ENCODE measurements at places on chromosomes 4 and X.

GRCh38 chr4:13533670-13534343 lies 10.5 kb downstream of the NKX3-2 start:
- no peak for DNase-seq

DNA sequence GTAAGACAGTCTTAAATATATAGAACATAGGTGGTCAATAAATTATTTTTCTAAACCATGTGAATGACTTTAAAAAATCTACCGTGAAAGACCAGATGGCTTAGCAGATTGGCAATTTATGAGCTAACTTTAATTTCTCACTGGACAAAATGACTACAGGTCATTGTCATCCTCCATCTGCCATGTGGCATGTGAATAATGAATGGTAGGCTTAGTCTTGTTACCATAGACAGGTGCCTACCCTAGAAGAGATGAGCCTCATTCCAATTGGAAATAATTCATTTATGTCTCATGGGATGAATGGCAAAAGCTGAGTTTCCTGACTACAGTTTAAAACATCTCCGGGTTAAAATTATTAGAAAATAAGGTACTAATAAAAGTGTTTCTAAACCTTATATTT lies 1043.3 kb downstream of the FAT4 start:
- no peak for DNase-seq

DNA sequence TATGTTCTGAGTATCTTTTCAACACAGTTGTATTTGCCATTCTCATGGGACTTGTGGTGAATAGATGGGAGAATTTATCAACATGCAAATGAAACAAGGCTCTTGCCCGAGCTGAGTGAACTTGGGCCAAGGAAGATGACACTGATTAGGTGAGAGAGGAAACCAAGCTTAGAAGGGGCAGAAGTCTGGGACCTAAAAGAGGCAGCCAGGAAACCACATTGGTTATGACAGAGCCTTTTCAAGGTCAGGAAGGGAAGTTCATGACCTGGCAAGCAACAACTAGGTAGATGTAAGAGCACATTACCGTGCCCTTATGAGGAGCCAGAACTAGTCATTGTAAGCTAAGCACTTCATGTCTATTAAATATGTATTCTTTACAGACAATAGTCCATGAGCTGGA lies 590.3 kb downstream of the PACRGL start:
- no peak for DNase-seq

DNA sequence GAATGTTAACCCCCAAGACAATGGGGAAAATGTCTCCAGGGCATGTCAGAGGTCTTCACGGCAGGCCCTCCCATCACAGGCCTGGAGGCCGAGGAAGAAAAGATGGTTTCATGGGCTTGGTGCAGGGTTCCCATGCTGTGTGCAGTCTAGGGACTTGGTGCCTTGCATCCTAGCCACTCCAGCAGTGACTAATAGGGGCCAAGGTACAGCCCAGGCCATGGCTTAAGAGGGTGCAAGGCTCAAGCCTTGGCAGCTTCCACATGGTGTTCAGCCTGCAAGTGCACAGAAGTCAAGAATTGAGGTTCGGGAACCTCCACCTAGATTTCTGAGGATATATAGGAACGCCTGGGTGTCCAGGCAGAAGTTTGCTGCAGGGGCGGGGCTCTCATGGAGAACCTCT lies 50.6 kb downstream of the BMP3 start:
- no peak for DNase-seq

DNA sequence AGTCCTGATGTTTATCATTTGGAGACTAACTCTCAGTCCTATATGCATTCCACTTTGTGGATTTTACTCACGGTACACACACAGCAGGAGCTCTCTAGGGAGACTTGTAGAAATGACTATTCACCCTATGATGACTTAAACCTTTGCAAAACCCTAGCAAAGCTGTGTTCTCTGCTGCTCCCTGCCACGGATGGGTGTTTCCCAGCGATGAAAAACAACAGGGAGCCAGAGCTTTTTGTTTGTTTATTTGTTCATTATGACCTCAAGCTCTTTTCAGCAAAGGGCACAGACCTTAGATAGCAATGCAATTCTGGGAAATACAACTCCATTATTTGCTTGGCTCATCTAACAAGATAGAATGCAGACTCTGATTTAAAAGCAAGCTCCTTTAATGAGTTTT lies 156.6 kb downstream of the GRIA3 start:
- no peak for DNase-seq

GRCh38 chr4:26410385-26411293 lies 79.6 kb downstream of the CCKAR start:
- DNase-seq = peak; percentile 39

- DNase-seq = no peak
These were observed 16.0 kb downstream of the SULT1E1 start for GRCh38 chr4:69843932-69844331.

DNA sequence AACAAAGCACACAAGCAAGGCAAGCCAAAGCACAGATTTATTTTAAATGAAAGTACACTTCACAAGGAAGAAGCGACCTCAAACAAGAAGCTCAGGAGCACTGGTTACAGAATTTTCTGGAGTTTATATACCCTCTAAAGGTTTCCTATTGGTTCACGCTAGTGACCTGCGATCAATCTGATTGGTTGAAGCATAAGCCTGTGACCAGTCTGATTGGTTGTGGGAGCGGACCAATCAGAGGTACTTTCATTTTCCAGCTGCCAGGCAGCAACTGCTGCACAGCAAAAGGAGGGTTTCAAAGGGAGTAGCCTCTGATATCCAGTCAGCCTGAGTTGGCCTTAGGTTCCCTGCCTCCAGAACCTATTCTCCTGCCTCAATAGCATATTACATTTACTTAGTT lies 4.6 kb upstream of the AREG start:
- DNase-seq = no peak

- peak; percentile 15 for DNase-seq
These were observed 19.6 kb downstream of the ARX start for GRCh38 chrX:24996096-24996709.

GRCh38 chrX:148354916-148355315 lies 145.5 kb upstream of the AFF2 start:
- DNase-seq = no peak

DNA sequence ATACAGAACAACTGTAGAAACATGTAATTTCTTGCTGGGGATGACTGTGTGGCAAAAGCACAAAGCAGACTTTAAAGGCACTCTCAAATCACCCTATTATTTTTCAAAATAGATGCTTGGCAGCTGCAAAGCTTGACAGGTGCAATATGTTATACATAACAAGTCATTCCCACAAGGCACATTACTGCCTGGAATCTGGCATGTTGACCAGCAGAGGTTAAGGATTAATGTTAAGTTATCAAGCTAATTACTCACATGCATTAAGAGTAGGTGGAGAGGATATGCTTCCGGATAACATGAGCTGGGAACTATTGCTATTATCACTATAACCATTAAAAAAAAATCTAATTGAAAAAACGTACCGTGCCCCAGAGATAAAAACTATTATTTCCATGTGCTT lies 17.8 kb downstream of the ANOS1 start:
- DNase-seq = peak; percentile 77

GRCh38 chrX:150049647-150050046 lies 111.4 kb upstream of the EOLA2 start:
- no peak for DNase-seq

DNA sequence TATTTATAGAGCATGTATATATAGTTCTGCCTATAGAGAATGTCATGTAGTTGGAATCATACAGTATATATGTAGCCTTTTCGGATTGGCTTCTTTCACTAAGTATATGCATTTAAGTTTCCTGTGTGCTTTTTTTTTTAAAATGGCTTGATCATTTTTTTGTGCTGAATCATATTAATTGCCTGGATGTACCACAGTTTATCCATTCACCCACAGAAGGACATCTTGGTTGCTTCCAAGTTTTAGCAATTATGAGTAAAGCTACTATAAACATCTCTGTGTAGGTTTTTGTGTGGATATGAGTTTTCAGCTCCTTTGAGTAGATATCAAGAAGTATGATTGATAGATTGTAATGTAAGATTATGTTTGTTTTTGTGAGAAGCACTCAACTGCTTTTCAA lies 23.8 kb downstream of the PTTG2 start:
- DNase-seq = no peak

DNA sequence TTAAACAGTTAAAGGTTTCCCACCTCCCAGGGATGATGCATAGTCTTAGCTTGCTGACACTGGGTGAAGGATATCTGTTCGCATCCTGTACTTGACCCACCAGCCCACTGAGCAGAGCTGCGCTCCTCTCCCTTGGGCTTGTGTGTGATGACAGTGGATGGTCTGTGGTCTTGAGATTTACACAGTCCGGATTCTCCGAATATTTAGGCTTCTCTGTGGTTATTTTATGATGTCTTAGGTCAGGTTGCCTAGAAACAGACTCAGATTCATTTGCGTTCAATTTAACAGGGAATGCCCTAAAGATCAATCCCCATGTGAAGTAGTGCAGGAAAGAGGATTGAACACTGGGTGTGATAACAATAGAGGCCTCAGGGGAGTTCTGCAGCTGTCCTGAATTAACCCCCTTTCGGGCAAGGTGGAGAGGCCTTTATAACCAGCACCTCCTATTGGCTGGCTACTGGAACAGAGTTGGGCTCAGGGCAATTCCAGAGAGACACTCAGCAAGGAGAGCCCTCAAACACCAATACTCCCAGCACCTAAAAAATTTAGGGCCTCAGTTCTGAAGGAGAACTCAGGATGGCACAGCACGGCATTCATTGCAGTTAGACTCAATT lies 653.2 kb upstream of the GALNT7 start:
- DNase-seq = no peak

- no peak for DNase-seq
These were observed 104.7 kb downstream of the NCAPG start for GRCh38 chr4:17915439-17915838.

GRCh38 chrX:154471839-154472684 lies 7.0 kb downstream of the LAGE3 start:
- DNase-seq = no peak

- DNase-seq = no peak
These were observed 110.5 kb upstream of the PAK3 start for GRCh38 chrX:110985470-110985869.

DNA sequence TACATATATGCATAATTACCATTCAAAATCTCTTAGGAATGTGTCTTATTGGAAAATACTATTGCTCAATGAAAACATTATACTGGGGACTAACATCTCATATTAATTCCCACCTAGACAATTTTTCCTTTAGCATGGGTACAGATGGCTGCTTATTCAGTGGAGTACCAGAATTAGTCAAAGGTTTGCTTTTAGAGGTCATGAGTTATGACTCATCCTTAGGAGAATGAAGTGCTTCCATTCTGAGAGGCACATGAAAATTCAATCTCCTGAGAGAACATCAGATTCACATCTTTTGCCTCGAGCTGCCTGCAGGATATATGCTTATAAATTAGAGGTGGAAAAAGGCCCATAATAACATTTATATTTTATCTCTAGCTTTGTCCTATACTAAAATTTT lies 378.0 kb upstream of the DMD start:
- DNase-seq = no peak

DNA sequence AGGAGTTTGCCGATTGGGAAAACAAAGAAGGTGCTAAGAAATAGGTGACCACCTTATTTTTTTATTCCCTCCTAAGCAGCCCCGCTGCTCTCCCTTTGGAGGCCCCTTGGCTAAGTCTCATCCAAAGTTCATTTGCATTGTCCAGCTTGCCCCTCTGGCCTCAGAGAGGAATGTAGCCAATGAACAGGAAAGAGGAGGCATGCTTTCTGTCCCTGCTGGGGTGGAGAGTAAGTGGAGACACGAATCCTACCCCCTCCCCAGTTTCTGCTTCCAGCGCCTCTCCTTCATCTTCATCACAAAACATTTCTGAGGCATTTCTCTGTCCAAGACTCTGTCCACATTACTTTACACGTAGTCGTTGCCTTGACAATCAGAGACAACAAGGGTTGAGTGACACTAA lies 38.7 kb downstream of the NLGN3 start:
- no peak for DNase-seq

GRCh38 chrX:67893931-67894330 lies 350.1 kb downstream of the AR start:
- no peak for DNase-seq

GRCh38 chr4:139241784-139242151 lies 38.3 kb downstream of the MGARP start:
- DNase-seq = no peak

- DNase-seq = no peak
These were observed 38.0 kb downstream of the APBB2 start for GRCh38 chr4:41176340-41176739.

GRCh38 chr4:59565836-59566235 lies 1634.3 kb upstream of the ADGRL3 start:
- no peak for DNase-seq

- no peak for DNase-seq
These were observed 34.6 kb downstream of the USP9X start for GRCh38 chrX:41119803-41120202.

DNA sequence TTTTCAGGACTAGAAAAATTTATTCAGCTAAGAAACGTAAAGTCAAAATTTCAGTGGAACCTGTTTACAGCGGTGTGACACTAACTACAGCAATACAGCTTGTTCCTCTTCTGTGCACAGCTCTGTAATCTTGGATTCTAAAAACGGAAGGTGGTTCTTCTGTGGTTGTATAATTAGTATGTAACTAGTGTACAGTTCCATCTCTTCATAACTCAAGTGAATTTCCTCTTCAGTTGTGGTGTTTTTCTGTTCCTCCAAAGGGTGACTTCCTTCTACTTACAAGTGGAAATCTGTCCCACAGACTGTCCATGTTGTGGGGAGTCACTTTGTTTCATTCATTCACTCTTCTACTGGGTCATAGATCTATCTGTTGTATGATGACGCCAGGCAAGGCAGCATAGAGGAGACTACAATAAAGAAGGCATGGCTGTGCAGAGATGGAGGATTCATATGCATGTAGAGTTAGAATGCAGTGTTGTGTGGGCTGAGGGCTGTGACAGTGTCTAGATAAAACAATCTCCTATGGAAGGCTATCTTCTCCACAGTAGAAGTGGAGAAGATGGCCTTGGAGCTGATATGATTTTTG lies 5.4 kb downstream of the DAPP1 start:
- no peak for DNase-seq

DNA sequence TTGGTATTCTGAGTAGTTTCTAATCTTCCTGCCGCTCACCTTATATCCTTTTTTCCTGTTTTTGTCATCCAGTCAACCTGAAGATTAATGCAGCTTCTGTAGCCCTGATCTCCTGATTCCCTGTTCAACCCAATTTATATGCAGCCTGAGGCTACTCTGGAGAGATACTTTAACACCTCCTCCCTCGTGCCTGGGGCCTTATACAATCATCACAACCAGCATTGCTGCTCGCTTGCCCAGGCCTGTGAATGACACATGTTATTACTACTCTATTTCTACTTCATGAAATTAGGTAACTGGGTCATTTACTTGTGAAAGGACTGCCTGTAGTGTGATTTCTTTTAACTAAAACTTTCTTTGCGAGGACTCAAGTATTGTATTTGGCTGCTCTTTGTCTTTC lies 33.7 kb upstream of the WDR17 start:
- no peak for DNase-seq

All from NCI-H2227 treated with DMSO at 0.1 percent for 48 hours (cell line).